HT1080 (cell line): ENCODE measurements at places on chromosomes 7 and 10.

GRCh38 chr10:93454736-93455135 is 27.4 kb downstream of the MYOF start:
- DNase-seq, result no peak

DNA sequence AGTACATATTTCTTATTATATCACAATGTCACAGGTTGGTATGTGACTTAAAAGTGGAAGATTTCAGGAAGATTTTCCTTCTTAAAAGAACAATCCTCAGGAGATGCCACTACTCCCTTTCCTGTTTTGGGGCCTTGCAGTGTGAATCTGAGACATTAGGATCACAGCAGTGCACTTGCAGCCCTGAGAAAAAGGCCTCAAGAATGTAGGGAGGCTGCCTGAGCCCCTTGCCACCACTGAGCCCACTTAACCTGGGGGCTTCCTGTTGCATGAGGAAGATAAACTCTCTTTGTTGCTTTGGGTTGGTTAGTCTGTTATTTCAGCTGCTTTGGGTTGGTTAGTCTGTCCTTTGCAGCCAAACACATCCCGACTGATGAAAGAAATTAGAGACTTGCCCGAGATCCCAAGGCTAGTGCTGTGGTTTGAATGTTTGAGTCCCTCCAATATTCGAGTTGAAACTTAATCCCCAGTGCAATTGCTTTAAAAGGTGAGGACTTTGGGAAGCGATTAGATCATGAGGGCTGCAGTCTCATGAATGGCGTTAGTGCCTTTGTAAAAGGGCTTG is 151.3 kb upstream of the SP4 start:
- DNase-seq, result no peak

- no peak for DNase-seq
These were observed 253.9 kb downstream of the PPP1R3A start for GRCh38 chr7:113664867-113665266.

DNA sequence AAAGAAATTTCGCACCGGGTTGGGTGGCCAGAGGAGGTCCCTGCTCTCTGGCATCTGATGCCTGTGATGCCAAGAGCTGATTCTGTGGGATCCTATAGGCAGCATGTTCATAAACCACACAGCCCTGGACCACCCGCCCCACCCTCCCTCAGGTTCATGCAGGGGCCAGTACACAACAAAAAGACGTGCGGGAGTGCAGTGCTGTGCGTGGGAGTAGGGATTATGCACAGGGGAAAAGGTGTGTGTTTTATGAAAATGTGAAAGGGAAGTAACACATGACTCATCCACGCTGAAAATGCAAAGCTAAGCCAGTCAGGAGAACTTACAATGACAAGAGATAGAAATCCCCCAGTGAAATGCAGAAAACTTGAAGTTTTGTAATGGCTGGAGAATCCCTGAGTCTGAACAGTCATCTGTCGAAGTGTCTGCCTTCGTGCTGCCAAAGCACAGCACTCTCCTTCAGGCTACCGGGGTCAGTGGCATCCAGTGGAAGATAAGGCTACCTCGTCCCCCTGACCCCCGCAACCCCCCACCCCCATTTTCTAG is 1.1 kb downstream of the KIAA1217 start:
- peak; percentile 67 for DNase-seq

- no peak for DNase-seq
These were observed 45.6 kb upstream of the PIP4K2A start for GRCh38 chr10:22760025-22760424.

- no peak for DNase-seq
These were observed 12.3 kb downstream of the OGDH start for GRCh38 chr7:44618753-44619152.

GRCh38 chr7:50330696-50331095 is 26.2 kb downstream of the IKZF1 start:
- no peak for DNase-seq
